AG04449 (cell line): ENCODE measurements at places on chromosomes 1 and 21.

DNA sequence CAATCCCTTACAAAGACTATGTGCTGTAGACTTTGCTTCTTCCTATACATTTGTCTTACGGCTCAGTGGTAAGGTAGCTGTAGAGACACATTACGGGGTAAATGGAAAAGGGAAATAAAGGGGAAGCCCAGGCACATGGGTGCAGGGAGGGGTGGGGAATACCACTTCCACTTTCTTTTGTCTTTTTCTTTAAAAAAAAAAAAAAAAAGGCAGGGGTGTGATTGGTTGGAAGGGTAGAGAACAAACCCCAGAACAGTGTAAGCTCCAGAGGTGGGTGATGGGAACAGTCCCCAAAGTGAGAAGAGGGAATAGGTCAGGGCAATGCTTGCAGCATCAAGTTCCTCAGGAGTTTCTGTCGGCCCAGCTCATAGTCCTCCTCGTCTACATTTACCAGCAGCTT, 3.9 kb downstream of the NIT1 start:
- no peak for DNase-seq

GRCh38 chr1:173410133-173410793, 66.9 kb upstream of the PRDX6 start:
- no peak for DNase-seq

DNA sequence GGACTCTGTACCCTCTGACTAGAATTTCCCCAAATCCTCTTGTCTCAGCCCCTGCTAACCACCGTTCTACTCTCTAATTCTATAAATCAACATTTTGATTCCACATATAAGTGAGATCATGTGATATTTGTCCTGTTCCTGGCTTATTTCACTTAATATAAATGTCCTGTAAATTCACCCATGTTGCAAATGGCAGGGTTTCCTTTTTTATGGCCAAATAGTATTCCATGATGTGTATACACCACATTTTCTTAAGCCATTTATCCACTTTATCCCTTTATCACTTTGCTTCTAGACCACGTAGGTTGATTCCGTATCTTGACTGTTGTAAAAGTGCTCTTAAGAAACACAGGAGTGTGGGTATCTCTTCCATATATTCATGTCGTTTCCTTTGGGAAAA, 8.9 kb downstream of the RNF187 start:
- no peak for DNase-seq

- DNase-seq, result no peak
Observed at GRCh38 chr1:212203630-212204029, 81.6 kb upstream of the PPP2R5A start.

DNA sequence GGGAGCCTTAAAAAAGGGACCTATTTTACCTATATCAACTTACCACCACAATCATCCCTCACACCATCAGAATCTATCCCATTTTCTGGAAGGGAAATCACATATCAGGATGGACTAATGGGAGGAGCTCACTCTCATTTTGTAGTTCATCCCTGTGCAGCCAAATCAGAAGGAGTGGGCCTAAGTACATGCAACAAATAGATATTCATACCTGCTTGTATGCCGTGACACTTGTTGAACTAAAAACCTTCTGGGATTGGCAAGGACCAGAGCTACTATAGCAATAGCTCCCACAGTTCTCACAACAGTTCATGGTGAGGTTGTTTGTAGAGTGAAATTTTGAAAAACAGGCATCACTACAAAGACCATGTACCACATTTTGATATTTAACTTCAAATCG, 17.3 kb downstream of the ZMYM6 start:
- no peak for DNase-seq

DNA sequence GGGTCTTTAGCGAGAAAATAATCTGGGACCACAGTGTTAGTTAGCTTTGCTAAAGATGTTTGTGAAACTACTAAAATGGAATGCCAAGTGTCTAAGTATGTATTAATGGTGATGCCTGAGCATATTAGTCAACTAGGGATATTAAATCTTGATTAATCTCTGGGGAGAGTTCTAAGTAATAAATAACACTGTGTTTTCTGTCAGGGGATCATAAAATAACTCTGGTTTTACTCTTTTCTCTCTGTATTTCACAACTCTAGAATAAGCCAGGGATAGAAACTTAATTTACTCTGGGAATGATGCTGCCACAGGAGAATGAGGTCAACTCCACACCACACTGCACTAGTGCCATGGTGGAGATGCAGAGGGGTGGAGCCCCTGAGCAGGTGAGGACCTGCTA, 399.2 kb downstream of the PTBP2 start:
- DNase-seq, result no peak

GRCh38 chr1:84403347-84403746, 5.1 kb downstream of the DNASE2B start:
- DNase-seq, result no peak
